Stimulated activated CD4-positive, alpha-beta T cell treated with anti-CD3 and anti-CD28 coated beads, Interleukin-4, amount 100 ng/mL, for 1 hour (primary cell): ENCODE measurements at places on chromosomes 5 and 9.

- no peak for DNase-seq
These were observed 89.1 kb upstream of the PPP2R2B start for GRCh38 chr5:146967646-146968045.

DNA sequence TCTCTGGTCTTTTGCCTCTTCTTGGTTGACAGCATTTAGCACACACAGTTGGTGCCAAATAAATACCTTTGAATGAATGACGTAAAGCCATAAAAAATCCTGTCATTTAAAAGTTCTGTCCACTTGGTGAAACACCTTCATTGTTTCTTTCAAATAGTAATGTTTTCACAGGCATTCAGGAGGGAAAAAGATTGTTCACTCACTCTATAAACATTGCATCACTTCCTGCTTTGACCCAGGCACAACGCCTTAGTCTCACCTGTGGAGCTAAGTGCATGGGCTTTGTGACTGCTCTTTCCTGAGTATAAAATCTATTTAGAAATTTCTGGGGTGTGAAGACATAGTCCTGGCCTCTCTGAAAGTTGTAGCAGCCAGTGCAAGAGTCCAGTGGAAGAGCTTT, 88.9 kb upstream of the CXCL14 start:
- DNase-seq: no peak

DNA sequence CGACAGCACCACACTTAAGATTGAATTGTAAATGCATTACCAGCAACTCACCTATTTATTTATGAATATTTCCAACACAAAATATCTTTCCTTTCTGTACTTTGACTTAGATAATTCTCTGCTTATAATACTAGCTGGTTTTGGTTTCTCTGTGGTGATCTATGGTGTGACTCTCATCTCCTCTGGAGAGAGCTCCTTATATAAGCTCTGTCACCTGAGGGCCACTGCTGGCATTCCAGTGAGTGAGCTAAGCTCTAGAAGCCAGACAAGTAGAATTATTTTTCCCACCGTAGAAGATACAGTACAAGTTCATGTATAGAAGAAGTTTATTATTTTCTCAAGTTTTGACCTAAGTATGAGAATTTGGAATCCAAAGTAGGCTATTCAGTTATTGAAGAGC, 111.5 kb downstream of the CDC42SE2 start:
- DNase-seq: no peak

DNA sequence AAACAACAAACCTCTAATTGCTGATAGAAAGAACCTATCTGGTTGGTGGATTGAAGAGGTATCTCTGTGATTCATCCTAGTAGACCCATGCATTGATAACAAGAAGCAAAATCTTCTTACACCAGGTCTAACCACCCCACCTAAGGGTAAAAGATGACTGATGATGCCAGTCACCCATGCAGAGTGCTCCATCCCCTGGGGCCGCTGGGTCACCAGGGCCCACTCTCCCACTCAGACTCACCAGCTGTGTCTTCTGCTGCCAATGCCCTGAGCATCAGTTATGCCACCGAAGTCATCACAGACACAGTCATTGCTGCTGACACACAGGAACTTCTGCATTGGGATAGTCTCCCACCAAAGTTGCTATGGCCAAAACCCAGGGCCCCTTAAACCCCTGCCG, 44.7 kb upstream of the ERCC6L2 start:
- no peak for DNase-seq

DNA sequence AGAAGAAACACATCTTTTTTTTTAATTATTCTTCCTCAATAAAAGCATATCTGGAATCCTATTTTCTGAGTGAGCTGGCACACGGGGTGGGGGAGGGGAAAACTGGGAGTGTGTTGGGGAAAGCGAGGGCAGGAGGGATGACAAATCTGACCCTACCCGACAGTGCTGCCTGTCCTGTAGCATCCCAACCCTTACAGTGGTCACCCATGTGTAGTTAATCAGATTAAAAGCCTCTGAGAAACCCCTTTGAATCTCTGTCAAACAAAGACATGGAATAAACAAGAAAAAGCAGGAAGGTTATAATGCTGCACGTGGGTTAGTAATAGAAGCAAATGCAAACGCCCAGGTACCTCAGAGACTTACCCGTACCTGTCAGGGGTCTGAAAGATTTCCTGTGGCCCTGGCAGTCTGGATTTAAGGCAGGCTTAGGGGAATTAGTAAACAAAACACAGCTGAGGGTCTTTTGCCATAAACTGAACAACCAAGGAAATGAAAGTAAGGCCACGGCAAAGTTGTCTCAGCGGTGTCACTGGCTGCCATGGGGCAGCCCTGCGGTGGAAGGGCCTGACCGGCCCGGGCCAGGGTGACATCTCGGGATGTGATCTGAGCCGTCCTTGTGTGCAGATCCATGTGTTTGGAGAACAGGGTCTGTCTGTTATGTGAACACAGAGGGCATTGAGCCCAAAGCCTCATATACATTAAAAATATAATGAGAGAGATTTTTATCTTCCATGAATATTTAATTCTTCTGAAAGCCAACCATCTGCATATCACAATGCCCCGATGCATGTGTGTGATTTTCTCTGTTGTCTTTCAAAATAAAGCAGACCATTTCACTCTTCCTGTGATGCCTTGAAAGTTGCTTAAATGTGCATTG, 308.2 kb downstream of the ZNF608 start:
- DNase-seq: no peak

GRCh38 chr5:125154301-125155110, 408.1 kb upstream of the ZNF608 start:
- DNase-seq: no peak

DNA sequence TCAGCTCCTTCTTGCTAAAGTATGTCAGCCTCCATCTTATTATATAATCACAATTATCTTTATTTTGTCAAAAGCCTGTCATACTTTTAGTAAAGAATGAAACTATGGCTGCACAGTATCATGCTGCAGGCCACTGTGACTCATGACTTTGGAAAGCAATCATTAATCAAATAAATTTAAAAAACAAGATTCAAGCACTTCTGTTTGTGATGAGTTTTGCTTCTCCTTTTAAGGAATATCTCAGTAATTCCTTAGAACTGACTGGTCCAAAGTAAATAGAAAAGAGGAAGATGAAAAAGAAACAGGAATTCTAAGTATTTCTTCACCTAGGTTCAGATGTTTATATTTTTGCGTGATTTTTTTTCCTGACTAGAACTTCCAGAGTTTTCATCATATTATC, 83.1 kb downstream of the EDIL3 start:
- DNase-seq: no peak

- DNase-seq: no peak
These were observed 127.2 kb downstream of the PDE8B start for GRCh38 chr5:77337686-77338085.

- no peak for DNase-seq
These were observed 17.4 kb upstream of the LARP1 start for GRCh38 chr5:154737667-154738320.

DNA sequence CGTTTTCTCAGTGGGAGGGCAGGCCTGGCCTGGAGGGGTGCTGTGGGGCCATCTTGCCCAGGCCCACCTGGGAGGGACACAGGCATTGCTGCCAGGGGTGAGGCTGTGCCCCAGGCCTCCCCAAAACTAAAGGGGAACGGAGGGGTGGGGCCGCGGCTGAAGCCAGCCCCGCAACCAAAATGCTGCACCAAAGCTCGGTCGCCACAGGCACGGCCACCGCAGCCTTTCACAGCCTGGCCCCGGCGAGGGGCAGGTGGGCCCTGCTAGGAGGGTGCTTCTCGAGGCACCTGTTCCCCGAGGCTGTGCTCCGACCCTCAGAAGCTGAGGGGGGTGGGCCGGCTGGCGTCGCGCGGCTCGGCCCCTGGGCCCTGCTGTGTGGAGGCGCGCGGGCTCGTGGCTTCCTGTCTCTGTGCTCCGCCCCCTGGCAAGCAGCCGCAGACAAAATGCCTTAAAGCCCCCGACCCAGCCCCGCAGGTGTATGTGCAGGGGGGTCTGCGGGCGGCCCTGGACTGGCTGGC, 57.6 kb downstream of the JAK2 start:
- DNase-seq: no peak

DNA sequence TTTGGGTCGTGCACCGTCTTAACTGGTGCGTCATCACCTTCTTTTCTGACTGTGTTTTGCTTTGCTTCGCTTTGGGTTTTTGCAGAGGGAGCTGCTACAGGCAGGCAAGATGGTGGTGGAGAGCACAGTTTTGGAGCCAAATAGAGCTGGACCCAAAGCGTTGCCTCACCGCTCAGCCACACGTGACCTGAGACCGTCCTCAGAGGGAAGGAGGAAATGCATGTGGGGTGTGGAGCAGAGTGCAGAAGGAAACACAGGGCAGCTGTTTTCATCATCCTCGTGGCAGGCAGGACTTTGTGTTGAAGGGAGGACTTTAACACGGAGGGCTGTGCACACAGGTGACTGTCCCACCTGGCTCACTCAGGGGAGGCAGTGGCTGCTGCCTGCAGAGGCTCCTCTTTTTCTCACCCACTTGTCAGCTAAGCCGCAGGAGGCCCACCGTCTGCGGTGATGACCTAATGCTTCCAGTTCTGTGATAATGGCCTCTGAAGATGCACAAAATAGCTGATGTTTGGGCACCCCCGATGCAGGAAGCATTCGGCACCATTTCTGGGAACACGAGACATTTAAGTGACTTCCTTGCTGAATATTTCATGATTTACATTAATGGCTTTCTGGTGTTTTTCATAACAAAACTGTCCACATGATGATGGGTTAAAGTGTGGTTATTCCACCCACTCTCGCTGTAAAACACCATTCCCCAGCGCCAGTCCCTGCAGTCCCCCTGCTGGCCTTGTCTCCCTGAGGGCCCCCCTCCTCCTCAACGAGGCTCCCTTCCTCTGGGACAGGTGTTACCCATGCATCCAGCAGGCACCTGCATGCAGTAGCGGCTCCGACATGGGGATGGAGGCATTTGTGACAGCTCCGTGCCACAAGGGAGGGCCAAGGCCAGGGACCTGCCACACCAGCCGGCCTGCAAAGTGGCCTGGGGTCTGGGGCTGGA, 12.4 kb upstream of the UBAC1 start:
- DNase-seq: no peak

GRCh38 chr5:3538886-3539285, 56.7 kb upstream of the IRX1 start:
- no peak for DNase-seq

DNA sequence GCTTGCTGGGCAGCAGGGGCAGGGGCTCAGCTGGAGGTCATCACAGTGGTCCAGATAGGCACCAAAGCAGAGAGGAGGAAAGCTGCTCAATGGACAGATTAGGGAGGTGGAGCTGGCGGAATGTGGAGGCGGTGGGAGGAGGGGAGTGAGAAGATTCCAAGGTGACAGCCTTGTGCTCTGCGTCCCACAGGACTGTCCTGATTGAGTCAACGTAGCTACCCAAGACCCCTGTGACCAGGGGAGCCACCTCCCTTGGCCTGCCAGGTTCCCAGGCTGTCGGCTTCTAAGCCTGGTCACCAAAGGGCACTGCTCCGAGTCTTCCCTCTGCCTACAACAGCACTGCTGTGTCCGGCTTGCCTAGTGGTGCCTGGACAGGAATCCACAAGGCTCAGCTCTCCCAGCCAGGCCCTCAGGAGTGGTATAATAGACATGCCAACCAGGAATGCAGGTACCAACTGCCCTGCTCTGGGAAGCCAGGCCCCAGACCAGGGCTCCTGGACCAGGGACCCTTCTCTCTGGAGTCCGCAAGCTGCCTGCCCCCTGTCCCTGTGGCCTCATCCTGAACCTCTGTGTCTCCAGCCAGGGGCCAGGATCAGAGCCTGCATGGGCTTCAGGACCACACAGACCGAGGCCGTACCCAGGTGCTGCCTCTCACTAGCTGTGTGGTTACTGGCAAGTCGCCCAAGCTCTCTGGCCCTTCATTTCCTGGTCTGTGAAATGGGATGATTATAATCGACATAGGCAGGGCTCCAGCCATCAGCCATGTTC, 67.9 kb downstream of the STK10 start:
- DNase-seq: no peak

DNA sequence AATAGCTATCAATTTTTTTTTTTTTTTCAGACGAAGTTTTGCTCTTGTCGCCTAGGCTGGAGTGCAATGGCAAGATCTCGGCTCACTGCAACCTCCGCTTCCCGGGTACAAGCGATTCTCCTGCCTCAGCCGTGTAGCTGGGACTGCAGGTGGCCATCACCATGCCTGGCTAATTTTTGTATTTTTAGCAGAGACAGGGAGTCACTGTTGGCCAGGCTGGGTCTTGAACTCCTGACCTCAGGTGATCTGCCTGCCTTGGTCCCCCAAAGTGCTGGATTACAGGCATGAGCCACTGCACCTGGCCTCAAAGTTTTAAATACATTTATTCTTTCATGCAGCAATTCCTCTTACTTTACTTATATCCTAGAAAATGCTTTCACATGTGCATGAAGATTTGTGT, 17.6 kb downstream of the TRIM14 start:
- DNase-seq: no peak

DNA sequence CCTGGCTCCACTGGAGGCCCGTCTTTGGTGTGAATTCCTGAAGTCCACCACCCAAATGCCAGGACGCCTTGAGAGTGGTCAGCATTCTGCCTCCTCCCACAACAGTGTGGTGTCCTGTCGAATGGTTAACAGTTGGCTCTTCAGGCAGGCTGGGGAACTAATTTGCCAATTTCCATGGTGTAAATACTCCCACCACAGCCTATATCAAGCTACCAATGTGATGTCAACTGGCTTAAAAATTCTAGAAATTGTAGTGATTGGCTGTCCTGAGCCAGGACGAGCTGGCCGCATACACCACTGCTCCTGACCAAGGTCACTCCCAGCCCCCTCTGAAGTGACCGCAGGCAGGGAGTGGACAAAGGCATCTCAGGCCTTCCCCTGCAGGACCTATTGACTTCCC, 11.1 kb downstream of the UNC5A start:
- no peak for DNase-seq

DNA sequence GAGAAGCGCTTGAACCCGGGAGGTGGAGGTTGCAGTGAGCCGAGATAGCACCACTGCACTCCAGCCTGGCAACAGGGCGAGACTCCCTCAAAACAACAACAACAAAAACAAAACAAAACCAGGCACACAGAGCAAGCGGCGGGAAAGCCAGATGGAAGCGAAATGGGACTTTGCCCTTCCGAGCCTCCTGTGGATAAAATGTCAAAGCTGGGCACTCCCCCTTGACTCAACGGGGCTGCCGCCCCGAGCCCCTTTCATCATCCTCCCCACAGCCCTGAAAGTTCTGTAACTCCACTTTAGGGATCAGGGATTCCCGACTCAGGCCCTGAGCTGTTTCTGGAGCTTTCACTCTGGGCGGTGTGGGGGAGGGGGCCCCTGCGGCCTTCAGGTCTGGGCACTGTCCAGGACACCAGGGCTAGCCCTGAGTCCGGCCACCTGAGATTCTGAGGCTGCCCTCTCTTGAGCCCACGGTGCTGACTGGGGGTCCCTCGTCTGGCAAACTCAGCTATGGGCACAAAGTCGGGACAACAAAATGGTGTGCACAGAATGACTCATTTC, 30.6 kb upstream of the OBP2B start:
- no peak for DNase-seq

DNA sequence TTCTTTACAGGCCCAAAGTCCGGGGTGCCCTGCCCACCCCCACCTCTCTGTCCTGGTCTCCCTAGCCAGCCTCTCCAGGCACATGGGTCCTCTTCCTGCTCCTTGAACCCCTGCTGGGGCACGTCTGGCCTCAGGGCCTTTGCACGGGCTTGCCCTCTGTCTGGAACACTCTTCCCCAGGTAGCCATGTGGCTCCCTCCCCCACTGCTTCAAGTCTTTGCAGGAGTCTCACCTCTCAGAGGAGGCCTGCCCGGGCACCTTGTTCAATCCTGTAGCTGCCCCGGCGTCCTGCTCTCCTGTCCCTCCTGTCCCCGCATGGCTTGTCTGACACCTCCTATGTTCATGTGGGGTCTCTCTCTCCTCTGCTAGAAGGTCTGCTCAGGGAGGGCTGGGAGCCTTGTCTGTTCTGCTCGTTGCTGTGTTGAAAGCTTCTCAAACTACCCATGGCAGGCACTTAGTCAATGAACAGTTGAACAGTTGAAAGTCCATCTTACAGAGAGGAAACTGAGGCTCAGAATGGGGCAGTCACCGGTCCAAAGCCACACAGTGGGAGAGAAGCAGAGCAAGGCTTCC, 241.4 kb downstream of the PBX3 start:
- DNase-seq: no peak
